Esophagus mucosa (tissue), 1 donor: ENCODE measurements at places on chromosomes 16 and 17.

GRCh38 chr17:80292521-80292971, 31.9 kb downstream of the RNF213 start:
- no peak for ATAC-seq

- no peak for ATAC-seq
Measured at GRCh38 chr17:49252148-49252695, 21.6 kb upstream of the PHOSPHO1 start.

DNA sequence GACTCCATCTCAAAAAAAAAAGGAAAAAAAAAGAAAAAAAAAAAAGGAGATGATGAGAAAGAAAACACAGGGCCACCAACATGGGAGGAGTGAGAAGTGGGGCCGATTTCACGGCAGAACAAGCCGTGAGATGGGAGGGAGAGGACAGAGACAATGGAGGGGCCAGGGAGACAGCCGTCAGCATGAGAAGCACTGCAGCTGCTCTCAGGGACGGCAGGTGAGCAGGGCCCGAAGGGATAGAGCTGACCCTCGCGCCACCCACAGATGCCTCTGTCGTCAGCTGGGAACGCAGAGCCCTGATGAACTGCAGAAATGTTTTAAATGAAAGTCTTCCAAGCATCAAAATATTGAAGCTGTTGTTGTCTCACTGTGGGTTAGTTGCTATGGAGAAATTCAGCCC, 20.3 kb downstream of the PITPNM3 start:
- no peak for ATAC-seq

DNA sequence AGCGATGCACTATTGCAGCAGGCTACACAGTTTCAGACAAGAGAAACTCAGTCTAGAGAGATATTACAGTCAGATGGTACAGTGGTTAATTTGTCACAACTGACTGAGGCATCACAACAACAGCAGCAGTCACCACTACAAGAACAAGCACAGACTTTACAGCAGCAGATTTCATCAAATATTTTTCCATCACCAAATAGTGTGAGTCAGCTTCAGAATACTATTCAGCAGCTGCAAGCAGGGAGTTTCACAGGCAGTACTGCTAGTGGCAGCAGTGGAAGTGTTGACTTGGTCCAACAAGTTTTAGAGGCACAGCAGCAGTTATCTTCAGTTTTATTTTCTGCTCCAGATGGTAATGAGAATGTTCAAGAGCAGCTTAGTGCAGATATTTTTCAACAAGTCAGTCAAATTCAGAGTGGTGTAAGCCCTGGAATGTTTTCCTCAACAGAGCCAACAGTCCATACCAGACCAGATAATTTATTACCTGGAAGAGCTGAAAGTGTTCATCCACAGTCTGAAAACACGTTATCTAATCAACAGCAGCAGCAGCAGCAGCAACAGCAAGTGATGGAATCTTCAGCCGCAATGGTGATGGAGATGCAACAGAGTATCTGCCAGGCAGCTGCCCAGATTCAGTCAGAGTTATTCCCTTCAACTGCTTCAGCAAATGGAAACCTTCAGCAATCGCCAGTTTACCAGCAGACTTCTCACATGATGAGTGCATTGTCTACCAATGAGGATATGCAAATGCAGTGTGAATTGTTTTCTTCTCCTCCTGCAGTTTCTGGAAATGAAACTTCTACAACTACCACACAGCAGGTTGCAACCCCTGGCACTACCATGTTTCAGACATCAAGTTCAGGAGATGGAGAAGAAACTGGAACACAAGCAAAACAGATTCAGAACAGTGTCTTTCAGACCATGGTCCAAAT, 34.1 kb downstream of the NQO1 start:
- ATAC-seq, result no peak

DNA sequence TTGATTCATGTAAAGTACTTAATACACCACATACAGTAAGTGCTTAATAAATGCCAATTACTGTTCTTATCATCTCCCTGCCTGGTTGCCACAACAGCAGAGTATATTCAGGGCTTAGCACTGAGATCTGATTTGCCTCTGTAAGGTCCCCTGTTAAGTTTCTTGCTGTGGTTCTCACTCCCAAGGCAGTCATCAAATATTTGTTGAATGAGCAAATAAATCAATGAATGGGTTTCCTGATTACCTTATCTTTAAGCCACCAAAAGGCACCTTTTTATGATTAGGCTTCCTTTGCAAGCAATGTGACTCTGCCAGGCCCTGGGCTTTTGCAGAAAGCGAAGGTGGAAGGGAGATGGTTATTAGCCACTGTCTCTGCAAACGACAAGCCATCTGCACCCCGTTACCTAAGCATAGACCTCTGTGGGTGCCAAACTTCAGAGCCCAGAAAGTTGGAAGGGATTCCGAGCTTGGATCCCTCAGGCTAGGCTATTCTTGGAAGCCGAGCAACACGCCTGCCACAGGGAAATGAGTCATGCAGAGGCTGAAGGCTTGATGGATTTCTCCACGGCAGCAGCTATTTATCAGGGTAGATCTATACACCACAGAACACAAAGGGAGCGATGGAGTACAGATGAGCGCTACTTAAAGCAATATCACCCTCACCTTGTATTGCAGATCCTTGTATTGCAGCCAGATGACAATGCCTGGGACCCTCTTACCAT, 102.0 kb downstream of the GRIN2A start:
- peak; percentile 79 for ATAC-seq

GRCh38 chr17:77601054-77601979, 357.2 kb upstream of the TNRC6C start:
- no peak for ATAC-seq

GRCh38 chr17:28141773-28142172, 99.3 kb downstream of the NLK start:
- ATAC-seq, result no peak

DNA sequence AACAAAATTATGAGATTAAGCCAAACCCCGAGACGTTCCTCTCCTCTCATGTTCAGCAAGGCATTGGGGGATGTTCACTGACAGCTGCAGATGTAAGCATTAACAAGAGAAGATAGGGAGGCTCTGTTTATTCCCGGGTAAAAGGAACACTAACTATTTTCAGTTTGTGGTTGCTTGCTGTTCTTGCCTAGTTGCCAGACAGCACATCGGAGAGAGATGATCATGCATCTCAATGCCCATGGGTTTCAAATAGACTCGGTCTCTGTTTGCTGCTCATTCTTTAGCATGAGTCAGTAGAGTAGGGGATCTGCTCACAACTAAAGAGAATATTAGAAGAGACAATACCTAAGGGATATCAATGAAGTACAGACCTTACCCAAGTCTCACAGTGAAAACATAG, 78.3 kb downstream of the TMEM100 start:
- ATAC-seq, result no peak

GRCh38 chr17:41812381-41813151, at the start of gene FKBP10:
Gene FKBP10, plus strand, starts transcription at chr17:41813004. Its CDS starts 31 bp downstream, at chr17:41813035.
- ATAC-seq, result no peak

DNA sequence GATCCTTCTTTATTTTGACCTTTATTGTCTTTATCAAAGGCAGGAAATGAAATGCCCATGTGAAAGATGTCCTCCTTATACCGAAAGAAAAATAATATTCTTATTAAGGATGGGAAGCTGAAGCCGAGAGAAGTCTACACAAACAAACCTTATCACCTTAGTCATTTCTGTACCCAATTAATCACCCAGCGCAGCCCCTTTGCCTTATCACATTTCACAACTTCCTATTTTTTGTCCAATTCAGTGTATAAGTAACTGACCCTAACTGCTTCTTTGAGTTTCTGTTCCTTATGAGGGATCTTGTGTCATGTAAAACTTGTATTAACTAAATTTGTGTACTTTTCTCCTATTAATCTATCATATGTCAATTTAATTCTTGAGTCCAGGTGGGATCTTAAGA, 16.4 kb upstream of the CCL23 start:
- no peak for ATAC-seq

GRCh38 chr17:57578608-57579225, 166.4 kb downstream of the CCDC182 start:
- ATAC-seq, result no peak

- peak; percentile 42 for ATAC-seq
Measured at GRCh38 chr16:57635266-57636097, 7.1 kb downstream of the ADGRG1 start.

GRCh38 chr17:58339755-58340404, 11.3 kb upstream of the TSPOAP1 start:
- no peak for ATAC-seq

- ATAC-seq, result peak; percentile 54
Measured at GRCh38 chr17:6894206-6894528, 62.6 kb upstream of the TEKT1 start.
